ENCODE measurements at places on chromosomes 6 and 20. TPM values are rescaled to one million over a fixed set of nuclear protein-coding genes. Genes with fewer than 3 reads are reported as not detected.

HLA-DOB gene
- 0.61 TPM for total RNA-seq

SLC12A5 gene
- total RNA-seq, result 1.9 TPM

HUS1B gene
- total RNA-seq, result 0.79 TPM

LTB gene
- not detected for total RNA-seq

DTNBP1 gene
- 19.9 TPM for total RNA-seq

CCN2 gene
- total RNA-seq, result 13.8 TPM

TNFRSF6B gene
- not detected for total RNA-seq

CDH26 gene
- 1.5 TPM for total RNA-seq

HLA-DRB5 gene
- total RNA-seq, result not detected

HLA-DQA1 gene
- total RNA-seq, result not detected

DNMT3B gene
- 95.5 TPM for total RNA-seq

C6orf163 gene
- total RNA-seq, result 3.3 TPM

CAPN11 gene
- not detected for total RNA-seq

LCA5 gene
- 10.9 TPM for total RNA-seq

TRIM40 gene
- total RNA-seq, result not detected

PRDM13 gene
- 0.44 TPM for total RNA-seq

STX7 gene
- 41.0 TPM for total RNA-seq

PACSIN1 gene
- total RNA-seq, result 3.4 TPM

SPAG4 gene
- 5.4 TPM for total RNA-seq

BPI gene
- not detected for total RNA-seq

LPA gene
- not detected for total RNA-seq
